ENCODE measurements at places on chromosomes 1 and 21.

- peak; percentile 86 for DNase-seq
Observed at GRCh38 chr1:231387770-231388669, 34.1 kb downstream of the EGLN1 start.

DNA sequence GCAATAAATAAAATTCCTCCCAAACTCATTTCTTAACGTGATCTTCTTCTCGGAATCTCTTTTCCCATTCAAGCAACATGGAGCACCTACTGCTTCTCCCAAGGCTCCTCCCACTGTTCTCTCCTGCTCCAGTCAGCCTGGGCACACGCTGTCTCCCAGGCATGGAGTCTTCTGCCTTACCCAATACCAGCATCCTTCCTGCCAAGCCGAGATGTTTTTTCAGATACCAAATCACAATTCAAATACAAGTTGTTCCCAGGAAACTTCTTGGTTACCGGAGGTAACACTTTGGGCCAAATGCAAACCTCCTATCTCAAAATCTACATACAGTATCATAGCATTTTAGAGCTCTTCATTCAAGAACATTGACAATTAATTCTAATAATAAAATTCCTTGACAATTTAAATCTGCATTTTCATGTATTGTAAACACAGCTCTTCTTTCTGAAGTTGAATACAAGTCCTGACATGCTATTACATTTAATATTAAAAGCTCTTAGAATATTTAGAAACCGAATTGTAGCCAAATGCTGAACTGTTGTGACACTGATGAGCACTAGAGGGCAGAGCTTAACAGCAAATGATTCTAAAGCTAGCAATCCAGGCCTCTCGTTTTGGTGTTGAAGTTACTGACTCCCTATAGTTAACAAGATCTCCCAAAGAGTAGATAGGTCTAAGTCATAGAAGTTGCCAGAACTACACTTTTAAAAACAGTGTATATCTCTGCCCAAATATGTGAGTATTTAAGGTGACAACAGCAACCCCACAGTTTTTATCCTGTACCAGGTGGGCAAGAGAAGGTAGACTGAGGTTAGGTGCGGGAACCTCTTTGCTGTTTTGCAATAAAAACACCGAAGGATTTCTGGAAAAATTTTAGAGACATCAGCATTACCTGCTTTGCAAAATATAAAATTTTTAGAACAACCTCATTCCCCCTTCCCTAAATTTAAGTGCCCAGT, 52.3 kb downstream of the BCAR3 start:
- peak; percentile 80 for DNase-seq

DNA sequence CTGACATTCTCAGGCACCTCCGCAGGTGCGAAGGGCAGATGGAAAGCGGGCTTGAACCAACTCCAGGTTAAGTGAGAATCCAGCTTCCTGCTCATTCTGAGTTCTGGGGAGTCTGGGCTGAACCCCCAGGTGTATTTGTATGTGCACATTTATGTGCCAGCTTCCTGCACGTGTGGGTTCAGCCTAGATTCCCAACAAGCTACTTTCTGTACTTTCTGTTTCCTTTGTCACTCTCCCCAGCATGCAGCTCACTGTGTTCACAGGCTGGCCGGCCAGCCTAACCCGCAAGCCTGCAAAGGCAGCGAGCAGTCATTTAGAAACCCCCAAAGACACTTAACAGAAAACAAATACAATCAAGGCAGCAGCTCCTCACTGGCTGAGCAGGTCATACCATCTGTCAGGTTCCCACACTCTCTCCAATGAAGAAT, 1.3 kb upstream of the IL19 start:
- DNase-seq = no peak

- no peak for DNase-seq
Observed at GRCh38 chr1:30137001-30137400, 586.4 kb downstream of the MATN1 start.

DNA sequence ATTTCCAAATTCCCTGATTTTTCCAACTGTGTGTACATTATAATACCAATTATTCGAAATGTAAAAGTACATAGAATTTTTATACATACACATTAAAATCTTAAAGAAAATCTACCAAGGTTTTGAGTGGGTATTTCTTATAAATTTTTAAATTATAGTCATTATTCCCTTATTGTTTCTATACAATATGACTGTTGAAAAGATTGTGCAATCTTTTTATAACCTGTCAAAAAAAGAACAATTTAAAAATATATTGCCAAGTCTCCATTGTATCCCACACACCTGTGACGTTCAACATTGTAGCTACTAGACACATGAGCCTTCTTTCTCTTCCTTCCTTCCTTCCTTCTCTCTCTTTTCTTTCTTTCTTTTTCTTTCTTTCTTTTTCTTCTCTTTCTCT, 473.2 kb upstream of the CHRM3 start:
- DNase-seq = no peak

- DNase-seq = no peak
Observed at GRCh38 chr1:41573194-41573593, 88.7 kb upstream of the EDN2 start.

DNA sequence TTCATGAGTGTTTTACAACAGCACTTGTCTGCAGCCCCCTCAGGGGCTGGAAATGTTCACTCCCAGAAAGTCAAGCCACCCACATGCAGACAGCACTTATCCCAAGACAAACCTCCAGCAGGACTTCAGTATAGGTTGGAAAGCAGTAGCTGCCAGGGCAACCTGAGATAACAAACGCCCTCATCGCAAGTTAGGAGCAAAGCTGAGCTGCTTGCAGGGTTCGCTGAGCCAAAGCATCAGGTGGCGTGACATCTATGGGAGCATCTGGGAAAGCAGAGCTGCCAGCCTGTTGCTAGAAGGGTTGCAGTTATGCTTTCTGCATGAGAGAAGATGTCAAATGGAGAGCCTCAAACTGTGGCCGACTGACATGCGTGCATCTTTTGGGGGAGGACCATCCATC, 4.2 kb upstream of the STXBP3 start:
- DNase-seq = no peak

- DNase-seq = no peak
Observed at GRCh38 chr1:32376199-32376598, 13.9 kb downstream of the TSSK3 start.

- no peak for DNase-seq
Observed at GRCh38 chr1:68383092-68383491, 66.7 kb downstream of the RPE65 start.

DNA sequence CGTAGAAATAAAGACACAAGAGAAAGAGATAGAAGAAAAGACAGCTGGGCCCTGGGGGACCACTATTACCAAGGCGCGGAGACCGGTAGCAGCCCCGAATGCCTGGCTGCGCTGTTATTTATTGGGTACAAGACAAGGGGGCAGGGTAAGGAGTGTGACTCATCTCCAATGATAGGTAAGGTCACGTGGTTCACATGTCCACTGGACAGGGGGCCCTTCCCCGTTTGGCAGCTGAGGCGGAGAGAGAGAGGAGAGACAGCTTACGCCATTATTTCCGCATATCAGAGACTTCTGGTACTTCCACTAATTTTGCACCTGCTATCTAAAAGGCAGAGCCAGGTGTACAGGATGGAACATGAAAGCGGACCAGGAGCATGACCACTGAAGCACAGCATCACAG, 4.1 kb upstream of the TPRG1L start:
- DNase-seq = no peak

- peak; percentile 85 for DNase-seq
Observed at GRCh38 chr1:181101581-181102226, 13.2 kb downstream of the IER5 start.

All from EH (cell line).